ENCODE measurements at places on chromosomes 7 and 10.
A peak's percentile ranks its signal among the peaks of the same experiment; 100 is the strongest.

GRCh38 chr7:44145969-44146911 lies 5.1 kb upstream of the MYL7 start:
- DNase-seq = peak; percentile 71

DNA sequence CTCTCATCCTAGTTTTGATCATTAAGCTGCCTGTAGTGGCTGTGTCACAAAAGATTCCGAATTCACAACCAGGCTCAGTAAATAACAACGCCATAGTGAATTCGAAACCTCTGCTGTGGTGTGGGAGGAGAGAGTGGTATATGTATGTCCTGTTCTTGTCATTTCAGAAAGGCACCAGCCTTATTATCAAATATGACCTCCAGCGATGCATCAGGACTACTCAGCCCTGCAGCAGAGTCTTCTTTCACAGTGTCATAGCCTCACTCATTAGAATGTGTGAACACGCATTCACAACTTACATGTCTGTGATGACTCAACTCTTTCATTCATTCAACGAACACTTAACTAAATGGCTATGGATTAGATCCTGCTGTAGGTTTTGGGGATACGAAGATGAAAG lies 15.3 kb downstream of the AOC1 start:
- no peak for DNase-seq

DNA sequence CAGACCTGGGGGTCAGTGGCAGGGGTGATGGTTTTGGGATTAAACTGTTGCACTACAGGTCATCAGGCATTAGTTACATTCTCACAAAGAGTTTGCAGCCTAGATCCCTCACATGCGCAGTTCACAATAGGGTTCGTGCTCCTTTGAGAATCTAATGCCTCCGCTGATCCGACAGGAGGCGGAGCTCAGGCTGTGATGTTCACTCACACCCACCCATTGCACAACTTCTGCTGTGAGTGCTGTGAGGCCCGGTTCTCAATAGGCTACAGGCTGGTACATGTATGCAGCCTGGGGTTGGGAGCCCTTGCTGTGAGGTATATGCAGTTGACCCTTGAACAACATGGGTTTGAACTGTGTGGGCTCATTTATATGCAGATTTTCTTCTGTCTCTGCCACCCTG lies 416.4 kb downstream of the GFRA1 start:
- no peak for DNase-seq

DNA sequence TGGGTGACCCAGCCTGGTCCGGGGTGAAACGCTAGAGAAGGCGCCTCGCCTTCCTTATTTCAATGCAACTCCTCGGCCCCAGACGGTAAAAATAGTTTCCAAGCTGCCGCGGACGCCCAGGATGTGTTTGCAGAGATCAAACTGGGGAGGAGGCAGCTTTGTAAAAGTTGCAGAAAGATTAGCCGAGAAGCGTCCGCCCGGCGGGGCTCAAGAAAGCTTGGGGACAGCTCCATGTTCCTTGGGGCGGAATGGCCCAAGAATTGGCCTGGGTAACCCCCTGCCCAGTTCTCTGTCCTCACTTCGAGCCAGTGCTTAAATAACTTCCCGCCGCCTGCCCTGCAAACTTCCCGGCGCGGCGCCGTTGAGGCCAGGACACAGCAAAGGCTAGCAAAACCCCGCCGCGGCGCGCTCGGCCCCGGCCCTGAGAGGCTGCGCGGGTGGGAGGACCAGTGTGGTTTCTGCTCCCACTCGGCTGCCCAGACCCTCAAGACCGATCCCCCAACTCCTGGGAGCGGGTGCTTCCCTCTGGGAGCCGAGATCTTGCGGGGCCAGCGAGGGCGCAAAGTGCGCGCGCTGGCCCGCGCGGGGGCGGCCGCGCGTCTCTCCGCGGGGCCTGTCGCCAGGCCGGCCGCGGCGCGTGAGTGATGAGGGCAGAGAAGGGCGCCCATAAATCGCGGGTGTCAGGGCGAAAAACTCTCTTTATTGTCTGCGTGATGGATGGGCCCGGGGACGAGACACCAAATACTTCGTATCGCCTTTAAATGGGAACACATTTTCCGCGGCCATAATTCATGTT lies 6.3 kb upstream of the ZNF503 start:
- peak; percentile 51 for DNase-seq

GRCh38 chr10:43453266-43453831 lies 16.4 kb downstream of the ZNF487 start:
- peak; percentile 43 for DNase-seq

GRCh38 chr7:3859431-3859830 lies 558.4 kb downstream of the SDK1 start:
- DNase-seq = no peak

GRCh38 chr10:62760401-62760800 lies 44.1 kb upstream of the ADO start:
- no peak for DNase-seq

DNA sequence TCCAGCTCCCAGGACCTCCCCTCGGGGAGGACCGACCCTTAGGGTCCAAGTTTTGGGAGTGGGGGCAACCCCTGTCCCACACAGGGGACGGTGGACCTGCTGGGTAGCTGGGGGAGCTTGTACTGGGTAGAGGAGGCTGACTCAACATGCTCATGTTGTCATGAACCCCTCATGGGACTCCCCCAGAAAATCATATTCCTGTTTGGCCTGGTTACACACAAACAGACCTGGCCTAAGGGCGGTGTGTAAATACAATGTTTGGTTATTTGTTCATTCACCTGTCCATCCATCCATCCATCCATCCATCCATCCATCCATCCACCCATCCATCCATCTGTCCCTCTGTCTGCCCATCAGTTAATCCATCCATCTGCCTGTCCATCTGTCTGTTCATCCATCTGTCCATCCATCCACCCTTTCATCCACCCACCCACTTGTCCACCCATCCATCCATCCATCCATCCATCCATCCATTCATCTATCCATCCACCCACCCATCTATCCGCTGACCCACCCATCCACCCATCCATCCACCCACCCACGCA lies 92.9 kb downstream of the DNAJB6 start:
- no peak for DNase-seq

DNA sequence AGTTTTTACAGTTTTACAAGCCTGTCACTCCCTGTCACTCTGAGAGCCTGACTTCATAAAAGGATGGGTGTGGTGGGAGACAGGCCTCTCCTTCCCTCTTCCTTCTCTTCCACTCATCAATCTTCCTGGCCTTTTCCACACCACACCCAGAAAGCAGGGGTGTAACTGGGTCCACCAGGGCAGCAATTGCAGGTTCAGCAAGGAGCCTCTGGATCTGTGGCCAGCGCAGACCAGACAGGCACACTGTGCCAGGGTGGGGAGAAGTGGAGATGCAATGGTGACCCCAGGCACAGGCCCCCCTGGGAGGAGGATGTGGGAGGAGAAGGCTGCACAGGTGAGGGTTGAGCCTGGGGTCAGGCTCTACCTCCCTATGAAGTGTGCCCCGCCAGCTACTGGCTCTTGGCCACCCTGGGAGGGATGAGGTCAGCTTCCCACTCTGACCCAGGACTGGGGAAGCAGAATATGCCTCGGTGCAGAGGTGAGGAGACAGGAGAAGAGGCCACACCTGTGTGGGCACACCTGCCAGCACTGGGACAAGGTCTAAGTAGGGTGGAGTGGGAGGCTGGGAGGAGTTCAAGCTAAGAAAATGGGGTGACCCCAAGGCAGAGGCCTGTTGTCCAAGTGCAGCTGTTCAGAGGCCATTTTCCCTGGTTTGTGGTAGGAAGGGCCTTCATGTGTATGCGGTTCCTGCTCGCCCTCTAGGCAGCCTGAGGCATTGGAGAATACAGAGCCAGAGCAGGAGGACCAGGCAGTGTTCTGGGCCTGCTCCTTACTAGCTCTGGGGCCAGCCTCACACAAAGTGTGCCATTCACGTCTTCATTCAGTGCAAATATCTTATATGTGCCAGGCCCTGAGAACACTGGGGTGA lies 20.2 kb upstream of the TMEM72 start:
- no peak for DNase-seq

DNA sequence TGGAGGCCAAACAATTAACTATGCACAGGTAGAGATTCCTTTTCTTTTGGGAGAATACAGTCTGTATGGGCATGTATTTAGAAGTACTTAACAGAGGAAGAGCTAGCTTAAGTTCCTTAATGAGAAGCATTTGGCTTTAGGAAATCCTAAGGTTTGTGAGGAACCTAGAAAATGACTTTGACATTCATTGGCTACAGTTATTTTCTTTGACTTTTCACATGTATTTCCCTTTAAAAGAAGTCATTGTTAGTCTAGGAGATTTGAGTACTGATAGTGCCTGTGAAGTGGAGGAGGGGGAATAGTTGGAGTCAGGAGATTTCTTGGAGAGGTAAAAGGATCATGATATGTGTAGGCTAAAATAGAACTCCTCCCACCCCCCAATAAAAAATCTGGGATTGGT lies 3.6 kb downstream of the HELLS start:
- no peak for DNase-seq

DNA sequence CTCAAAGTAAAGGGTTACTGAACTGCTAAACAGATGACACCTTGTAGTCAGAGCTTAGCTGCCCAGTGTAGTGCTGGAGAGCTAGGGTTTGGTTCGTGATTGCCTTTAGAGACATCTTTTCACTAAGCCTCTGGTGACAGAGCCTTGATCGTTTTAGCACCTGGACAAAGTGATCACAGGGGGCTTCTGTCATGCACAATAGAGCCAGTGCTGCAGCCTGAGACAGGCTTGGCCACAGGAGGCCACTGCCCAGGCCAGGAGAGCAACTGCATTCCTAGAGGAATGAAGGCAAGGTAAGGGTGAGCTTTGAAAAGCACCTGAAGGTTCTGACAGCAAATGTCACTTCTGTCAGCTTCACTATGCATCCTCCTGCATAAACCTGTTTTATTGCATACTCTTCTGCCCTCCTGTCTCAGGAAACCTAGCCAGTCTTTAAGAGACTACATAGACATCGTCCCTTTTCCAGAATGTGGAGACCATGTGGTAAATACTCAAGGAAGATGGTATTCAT lies 122.9 kb downstream of the NPY start:
- no peak for DNase-seq

GRCh38 chr10:33743429-33743857 lies 409.0 kb upstream of the NRP1 start:
- DNase-seq = no peak

GRCh38 chr10:70809011-70809611 lies 6.6 kb upstream of the SGPL1 start:
- peak; percentile 32 for DNase-seq

DNA sequence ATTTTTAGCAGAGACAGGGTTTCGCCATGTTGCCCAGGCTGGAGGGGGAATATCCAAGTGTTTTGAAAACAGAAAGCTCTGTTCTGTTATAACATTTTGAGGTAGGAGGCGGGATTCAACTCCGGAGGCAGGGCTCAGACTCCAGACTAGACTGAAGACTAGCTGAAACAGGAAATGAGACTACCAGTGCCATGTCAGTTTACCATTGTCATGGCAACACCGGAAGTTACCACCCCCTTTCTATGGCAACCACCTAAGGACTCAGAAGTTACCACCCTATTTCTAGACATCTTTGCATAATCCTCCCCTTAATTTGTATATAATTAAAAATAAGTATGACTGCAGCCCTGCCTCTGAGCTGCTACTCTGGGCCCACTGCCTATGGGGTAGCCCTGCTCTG lies 1069.1 kb upstream of the AUTS2 start:
- no peak for DNase-seq

DNA sequence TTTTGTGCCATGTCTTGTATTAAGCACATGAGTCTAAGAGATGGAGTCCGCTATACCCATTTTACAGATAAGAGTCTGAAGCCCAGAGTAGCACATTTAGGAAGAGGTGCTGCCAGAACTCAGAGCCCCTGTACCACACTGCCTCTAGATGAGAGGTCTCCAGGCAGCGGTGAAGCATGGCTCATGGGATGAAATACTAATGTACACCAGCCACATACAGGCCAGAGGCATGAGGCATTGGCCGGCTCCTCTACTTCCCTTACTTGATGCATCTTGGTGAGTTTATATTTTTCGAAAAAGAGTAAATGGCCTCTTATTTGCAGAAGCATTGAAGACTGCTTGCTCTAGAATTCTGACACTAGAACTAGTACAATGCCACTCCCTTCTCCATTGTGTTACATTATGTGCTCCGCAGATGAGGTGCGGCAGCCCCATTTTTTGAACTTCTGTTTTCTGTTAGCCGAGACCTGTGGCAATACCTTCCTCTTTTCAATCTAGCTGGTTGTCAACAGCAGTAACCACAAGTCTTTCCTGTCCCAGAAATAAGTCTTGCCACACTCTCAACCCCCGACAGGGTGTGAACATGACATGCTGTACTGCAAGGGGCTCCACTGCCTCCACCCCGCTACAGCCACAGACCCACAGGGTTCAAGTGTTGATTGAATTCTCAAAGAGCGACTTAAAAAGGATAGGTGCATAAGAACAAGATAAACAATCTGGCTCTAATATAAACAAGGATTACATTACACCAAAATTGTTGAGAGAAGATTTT lies 145.3 kb downstream of the CELF2 start:
- no peak for DNase-seq

DNA sequence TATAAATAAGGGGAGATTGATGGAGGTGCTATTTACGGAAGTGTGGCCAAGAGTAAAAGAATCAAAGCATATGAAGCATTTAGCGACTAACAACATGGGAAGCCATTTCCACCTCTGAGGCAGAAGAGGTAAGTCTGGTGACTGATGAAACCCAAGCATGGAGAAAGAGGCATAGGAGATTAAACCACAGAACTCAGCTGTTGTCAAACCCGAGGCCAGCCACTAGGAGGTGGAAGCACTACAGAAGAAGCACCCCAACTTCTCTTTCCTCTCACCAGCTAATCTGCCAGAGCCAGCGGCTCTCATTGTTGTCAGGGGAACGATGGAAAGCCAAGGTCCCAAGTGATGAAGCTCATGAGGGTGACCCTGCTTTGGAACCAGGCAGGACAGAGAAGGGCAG lies 19.6 kb upstream of the CNTNAP2 start:
- DNase-seq = no peak

GRCh38 chr10:95406651-95407280 lies 116.0 kb upstream of the PDLIM1 start:
- DNase-seq = no peak
